Activated CD8-positive, alpha-beta memory T cell treated with anti-CD3 and anti-CD28 coated beads, Interleukin-2, amount 50 U/mL, for 48 hours (primary cell): ENCODE measurements at places on chromosomes 11 and 22.

DNA sequence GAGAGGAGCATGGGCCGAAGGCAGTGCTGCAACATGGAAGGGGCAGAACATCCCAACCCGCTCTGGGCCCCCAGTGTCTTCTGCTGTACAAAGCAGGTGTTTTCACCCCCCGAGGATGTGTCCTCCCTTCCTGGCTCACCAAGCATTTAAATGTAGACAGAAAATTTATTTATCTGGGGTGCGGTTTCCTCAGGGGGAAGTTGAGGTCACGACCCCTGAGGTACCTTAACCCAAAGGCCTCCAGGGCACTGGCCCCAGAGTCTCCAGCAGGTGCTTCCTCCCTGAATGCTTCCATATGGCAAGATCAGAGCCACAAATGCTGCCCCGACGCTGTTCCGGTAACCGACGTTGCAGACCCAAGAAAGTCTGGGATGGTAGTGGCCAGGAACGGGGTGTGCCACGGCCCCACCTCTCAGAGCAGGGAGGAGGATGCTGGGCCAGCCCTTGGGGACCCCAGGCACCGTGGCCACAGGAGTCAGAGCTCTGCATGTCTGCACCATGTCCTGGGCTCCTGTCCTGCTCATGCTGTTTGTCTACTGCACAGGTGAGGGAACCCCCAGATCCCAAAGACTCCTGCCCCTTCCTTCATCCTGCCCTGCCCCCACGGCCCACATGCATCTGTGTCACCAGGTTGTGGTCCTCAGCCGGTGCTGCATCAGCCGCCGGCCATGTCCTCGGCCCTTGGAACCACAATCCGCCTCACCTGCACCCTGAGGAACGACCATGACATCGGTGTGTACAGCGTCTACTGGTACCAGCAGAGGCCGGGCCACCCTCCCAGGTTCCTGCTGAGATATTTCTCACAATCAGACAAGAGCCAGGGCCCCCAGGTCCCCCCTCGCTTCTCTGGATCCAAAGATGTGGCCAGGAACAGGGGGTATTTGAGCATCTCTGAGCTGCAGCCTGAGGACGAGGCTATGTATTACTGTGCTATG is at the start of gene VPREB1:
Gene VPREB1 (plus strand): TSS at position 471 of the 935 bp plus-strand sequence. CDS start 28 bp downstream, at position 499.
- DNase-seq: no peak

GRCh38 chr11:134331354-134332188 is at the start of gene GLB1L2:
Gene GLB1L2 (plus strand): TSS chr11:134331988. CDS start chr11:134332062, 74 bp downstream.
- peak; percentile 89 for DNase-seq

DNA sequence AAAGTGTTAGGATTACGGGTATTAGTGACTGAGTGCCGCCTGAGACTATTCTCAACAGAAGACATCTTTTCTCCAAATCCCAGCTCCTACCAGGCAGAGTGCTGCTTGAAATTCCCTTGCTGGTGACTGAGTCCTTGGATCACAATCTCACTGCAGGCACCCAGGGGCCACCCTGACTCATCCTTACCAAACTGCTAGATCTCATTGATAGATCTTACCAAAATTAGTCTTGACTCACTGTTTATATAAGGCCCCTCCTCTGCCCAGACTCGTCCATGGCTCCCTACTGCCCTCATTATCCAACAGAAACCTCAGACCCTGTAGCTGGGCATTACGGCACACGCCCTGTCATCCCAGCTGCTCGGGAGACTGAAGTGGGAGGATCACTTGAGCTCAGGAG is 14.7 kb downstream of the TBC1D10A start:
- DNase-seq: no peak

GRCh38 chr22:33000342-33001280 is 57.6 kb downstream of the SYN3 start:
- peak; percentile 65 for DNase-seq

DNA sequence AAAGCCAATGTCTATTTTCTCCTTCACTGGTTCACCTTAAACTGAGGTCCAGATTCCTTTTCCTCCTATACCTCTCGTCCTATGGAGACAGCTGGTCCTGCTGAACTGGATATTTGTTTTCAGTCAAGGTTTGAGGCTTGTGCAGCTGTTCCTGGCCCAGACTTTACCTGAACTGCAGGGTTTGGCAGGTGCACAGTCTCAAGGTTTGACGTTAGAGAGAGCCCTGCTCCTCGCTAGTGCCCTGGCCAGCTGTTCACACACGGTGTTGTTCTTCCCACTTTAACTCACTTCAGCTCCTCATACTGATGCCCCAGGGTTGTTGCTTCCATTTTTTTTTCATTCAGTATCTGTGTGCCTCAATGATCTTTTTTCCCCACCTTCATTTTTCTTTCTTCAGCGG is 74.0 kb upstream of the TTC12 start:
- no peak for DNase-seq

DNA sequence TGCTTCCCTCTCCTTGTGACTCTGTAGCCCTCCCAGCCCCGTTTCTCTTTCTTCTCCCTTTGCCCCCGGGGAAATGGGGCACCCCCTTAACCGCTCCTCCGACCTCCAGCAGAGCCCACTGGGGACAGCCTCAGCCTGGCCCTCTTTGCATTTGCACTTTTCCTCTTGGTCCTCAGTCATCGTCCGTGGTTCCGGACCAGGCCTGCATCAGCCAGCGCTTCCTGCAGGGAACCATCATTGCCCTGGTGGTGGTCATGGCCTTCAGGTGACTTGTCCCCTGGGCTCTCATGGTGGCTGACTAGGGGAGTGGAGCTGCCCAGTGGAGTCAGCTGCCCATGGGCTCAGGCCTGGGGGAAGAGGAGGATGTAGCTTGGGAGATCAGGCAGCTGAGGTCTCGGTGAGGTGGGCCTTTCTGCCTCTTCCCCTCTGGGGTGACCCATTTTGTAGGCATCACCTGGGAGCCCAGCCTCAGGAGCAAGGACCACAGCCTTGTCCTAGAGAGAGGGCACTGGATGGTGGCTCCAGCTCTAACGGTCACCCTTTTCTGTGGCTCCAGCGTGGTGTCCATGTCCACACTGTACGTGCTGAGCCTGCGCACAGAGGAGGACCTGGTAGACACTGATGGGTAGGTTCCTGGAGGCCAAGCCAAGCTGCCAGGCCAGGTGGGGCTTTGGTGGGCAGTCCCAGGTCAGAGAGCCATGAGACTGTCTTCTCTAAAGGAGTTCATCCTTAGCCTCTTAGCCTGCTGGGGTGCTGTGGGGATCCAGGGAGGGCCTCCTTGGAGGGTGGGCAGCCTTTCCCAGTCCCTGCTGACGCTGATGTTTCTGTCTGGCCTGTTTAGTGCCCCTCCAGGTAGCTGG is 12.5 kb downstream of the TMEM258 start:
- DNase-seq: no peak

DNA sequence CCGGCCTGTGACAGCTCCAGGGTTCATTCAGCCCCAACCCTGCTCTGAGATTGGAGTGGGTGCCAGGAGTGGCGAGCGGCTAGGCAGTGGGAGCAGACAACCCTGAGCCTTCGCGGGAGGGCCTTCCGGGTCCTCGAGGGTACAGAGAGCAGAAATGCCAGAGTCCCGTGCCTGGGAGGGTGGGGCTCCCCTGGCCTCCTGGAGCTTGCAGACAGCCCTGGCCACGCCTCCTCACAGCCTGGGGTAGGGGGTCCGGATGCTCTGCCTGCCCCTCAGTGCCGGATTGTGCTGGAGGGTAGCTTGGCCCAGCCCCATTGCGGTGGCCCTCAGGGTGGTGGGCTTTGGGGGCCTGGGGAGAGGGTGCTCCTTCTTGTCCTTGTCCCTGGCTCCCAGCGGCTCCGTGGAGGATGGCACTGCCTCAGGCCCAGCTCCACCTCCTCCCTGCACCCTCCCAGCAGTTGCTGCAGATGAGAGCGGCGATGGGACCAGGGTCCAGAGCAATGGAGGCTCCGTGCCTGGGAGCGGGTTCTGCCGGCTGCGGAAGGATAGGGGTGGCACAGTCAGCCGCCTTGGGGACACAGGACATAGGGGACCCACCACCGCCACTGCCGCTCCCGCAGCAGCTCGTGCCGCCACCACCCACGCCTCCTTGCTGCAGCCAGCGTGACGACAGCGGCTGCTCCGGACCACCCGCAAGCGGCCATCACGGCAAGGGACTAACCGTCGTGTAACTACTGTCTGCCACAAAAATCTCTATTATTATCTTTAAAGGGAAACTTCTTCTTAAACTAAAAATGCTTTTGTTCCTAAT is 34.9 kb upstream of the OR10G7 start:
- DNase-seq: peak; percentile 53

- DNase-seq: no peak
Measured at GRCh38 chr22:46484861-46485595, 52.4 kb downstream of the CELSR1 start.

DNA sequence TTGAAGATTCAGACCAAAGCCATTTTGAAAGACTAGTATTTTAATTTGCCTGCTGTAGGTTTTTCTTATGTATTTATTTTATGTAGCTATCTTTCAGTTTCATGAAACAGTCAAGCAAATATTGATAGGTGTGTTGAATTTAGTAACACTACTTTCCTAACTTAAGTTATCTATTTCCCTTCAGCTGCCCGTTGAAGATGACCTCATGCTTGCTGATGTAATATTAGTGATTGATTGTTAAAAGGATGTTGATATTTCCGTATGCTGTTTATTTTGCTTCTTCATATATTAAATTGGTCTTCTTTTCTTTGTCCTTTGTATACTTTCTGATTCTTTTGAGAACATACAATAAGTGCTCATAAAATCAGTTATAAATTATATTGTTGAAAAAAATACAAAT is 86.8 kb upstream of the CHORDC1 start:
- DNase-seq: no peak

DNA sequence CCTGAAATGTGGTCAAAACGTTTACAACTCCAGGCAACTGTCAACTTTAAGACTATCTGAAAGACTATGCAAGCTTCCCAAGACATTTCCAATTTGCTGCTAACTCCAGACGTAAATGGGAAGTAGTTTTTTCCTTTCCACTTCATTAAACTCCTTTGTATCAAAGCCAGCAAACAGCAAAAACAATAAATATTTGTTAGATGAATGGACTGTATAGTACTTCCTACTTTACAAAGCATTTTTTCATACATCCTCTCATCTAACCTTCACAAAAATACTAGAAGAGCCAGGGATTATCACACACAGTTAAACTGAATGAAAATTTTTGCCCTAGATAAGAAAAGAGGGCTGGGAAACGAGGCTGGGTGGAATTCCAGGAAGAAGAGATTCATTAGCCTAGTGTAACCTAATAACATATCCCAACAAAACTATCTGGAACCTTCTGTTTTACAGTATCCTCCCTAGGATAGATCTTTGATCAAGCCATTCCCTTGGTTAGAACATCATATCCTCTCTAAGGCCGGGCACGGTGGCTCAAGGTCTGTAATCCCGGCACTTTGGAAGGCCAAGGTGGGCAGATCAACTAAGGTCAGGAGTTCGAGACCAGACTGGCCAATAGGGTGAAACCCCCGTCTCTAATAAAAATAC is 10.4 kb downstream of the NUP98 start:
- no peak for DNase-seq

DNA sequence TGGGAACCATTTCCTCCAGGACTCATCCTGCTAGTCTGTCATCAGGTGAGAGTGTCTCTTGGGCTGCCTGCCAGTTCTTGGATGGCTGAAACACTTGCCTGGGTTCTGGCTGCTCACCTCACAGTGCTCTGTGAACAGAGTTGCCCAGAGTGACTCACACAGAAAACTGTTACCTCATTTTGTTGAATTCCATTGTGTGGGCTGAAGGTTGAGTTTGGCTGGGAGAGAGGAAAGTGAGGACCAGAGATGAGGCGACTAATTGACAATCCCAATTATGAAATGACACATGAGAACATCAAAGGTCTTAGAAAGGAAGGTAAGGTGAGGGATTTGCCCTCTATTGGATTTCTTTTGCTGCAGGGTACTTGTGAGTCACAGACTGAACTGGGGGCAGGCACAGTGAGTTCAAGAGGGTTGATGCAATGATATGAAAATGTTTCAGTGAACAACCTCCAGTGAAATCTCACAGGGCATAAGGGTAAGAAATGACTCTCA is 20.2 kb upstream of the CALCB start:
- DNase-seq: no peak

DNA sequence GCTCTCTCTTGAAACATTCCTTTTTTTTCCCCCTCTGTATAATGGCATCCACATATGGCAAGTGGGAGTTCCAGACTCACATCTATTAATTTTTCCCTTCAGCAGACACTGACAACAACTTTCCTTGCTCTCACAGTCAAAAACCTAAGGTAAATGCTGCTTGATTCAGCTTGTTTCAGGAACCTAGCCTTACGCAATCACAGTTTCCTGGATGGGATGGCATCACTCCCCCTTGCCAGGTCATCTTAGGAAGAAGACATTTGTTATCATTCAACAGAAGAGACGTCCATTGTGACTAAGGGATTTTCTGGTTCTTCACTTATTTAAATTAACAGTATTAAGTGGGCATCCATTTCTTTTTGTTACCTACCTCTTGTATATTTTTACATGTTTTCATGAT is 112.0 kb upstream of the PDGFD start:
- DNase-seq: no peak

DNA sequence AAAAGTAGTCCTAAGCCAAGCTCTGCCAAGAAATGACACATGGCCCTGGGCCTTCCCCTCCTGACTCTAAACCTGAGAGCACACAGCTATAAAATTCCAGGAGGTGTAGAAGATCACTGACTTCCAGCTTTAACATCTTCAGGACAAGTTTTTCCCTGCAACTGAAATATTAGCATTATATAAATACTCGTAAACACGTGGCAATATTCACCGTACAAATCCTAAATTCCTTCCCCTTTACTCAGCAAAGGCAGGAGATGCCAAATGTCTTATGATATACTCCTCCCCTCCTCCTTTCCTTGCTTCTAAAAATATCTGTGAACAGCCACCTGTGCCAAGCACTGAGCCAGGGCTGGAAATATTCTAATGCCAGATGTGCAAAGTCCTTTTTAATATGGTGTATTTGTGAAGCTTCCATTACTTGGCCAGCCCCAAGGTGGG is 194.0 kb downstream of the LARGE1 start:
- DNase-seq: no peak

- no peak for DNase-seq
Measured at GRCh38 chr11:106242718-106243415, 165.4 kb downstream of the AASDHPPT start.

DNA sequence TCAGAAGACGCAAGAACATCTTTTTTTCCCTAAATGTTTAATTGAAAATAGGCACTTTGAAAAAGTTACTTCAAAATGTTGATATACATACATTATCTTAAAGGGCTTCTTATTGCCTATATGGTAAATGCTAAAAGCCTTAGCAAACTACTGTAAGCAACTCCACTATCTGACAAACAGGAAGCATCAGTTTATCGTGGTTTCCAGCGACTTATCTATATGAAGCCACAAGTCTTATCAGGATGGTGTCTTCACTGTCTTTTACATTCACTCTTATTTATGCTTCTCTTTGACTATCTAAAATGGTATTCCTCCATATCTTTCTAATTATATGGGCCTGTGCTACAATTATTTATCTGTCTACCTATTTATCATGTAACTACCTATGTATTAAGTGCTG is 2091.9 kb downstream of the LRRC4C start:
- no peak for DNase-seq
